CD8-positive, alpha-beta T cell (primary cell): ENCODE measurements at places on chromosomes 16 and 17.

- DNase-seq = no peak
Observed at GRCh38 chr16:29674188-29674587, 4.8 kb upstream of the QPRT start.

- no peak for DNase-seq
Observed at GRCh38 chr17:68248891-68249290, 1.0 kb downstream of the AMZ2 start.

- no peak for DNase-seq
Observed at GRCh38 chr17:17801800-17802481, 34.8 kb downstream of the SREBF1 start.

- DNase-seq = peak; percentile 53
Observed at GRCh38 chr17:78127888-78128550, 536 bp downstream of the TMC6 start.

- DNase-seq = peak; percentile 64
Observed at GRCh38 chr17:47802341-47803022, 19.1 kb downstream of the OSBPL7 start.

DNA sequence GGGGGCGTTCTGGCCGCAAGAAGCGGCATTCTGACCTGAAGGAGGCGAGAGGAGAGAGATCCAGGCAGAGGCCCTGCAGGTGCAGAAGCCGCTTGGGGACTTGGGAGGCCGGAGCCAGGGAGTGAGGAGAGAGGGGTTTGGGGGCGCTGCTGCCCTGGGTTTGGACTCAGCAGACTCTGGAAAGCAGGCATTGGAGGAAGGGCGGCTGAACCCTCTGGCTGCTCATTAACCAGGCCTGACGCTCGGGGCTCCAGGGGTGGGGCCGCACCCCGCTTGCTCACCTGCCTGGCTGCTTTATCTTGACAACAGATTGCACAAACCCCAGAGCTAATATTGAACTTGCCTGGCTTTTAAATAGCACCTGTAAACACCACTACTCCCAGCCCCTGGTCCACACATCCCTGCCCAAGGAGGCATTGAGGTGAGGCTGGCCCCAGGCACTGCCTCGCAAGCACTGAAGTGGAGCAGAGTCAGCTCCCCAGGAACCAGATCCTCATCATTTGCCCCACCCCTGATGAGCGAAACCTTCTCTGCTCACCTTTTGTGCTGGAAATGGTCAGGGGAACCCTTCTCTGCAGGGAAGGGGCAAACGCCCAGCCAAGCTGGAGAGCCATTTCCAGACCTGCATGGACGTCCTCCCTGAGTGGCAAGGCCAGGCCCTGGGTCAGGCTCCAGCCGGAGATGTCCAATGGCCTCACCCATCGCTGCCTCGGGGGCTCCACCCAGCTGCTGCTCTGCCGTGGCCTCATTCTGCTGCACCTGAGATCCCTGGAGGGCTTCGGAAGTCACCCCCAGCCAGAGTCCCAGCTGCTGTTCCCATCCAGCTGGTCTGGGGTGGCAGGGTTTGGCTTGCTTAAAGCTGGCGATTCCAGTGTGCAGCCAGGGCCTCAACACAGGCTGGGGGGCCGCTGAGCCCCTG, 190.2 kb upstream of the GSE1 start:
- DNase-seq = peak; percentile 4

GRCh38 chr16:60073376-60073775, 1339.3 kb upstream of the GOT2 start:
- no peak for DNase-seq

DNA sequence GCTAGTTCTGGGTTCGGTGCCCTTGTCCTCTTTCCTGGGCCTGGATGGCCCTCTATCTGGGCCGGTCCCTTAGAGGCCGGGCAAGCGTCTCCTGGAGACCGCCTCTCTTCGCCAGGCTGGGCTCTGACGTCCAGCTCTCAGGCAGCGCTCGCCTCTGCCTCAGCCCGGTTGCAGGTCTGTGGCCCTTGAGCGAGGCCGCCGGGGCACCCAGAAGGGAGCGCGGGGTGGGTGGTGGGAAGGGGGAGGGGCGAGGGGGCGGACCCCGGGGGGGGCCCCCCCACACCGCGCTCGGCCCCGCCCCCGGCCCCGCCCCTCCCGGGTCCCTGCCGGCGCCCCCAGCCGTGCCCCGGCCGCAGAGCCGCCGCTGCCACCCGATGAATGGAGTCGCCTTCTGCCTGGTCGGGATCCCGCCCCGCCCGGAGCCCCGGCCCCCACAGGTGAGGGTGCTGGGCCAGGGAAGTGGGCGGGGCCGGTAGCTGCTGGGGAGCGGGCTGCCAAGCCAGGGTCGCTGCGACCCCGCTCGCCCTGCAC, at the start of gene ARHGAP23:
TSS of gene ARHGAP23 (plus strand) at position 353 of the 531 bp plus-strand sequence. CDS start at position 375, 22 bp downstream.
- peak; percentile 58 for DNase-seq

DNA sequence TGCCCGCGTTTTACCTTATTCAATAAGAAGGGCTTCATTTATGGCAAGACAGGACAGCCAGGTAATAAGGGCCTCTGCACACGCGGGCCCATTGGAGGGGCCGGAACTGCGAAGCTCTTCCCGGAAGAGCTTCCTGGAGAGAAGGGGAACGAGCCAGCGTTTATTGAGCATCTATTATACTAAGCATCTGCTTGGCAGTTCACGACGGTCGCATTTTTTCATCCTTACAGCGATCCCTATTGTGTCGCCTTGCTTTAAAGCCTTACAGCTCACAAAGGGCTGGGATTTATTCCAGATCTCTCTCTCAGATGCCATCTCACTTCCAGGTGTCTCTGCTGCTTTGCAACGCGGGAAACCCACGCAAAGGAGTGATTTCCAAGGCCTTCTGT, 546 bp downstream of the ZPBP2 start:
- no peak for DNase-seq

DNA sequence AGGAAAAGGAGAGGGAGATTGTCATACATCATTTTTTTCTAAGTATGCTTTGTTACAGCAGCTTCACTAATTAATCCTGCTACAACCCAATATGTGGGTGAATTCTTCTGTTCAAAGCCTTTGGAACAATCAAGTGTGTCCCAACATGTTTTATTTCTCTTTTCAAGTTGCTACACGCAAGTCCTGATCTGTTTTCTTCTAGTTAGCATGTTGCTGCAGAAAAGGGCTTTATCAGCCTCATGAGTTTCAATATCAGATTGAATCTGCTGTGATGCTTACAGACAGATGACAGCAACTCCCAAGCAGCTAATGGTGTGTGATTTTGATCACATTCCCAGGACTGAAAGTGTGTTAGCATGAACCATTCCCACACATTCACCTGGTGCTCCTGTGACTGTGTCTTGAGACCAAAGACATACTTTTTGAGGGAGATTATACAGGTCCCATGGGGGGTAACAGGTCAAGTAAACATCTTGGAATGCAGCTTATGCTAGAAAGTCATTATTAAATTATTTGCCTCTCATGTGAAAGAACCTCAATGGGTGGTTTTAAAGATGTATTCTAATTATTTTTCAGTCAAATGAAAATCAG, 96.9 kb upstream of the KCNJ16 start:
- DNase-seq = no peak

DNA sequence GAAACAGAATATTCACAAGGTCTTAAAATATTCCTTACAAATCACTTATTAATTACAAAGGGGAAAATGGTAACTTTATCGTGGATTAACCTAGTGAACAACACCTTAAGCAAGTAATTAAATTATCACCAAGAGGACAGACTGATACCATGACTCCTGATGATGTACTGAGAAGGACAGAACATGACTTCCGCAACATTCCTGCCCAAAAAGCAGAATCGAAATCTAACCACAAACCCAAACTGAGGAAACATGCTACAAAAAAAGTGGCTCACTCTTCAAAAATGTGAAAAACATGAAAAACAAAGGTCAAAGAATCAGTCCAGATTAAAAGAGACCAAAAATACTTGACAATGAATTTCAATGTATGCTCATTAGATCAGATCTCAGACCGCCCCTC, 151.5 kb downstream of the AATF start:
- DNase-seq = no peak

- no peak for DNase-seq
Observed at GRCh38 chr16:19163215-19163614, 4.8 kb upstream of the SYT17 start.

DNA sequence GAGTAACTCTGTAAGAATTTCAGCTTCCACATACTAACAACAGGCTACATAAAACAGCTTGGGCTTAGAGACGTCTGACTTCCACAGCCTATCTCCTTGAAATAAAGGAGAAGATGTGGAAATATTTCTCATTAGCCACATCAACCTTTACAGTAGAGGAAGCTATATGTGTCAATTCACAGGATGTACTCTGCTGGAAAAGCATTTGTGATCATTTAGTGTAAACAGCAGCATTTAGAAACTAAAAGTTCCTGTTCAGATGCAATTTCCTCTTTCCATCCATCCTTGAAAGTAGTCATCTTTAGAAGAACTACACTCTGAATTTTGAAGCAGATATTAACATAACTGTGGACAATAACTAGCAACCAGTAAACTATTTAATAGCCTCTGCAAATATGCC, 46.2 kb downstream of the XPO6 start:
- DNase-seq = no peak

DNA sequence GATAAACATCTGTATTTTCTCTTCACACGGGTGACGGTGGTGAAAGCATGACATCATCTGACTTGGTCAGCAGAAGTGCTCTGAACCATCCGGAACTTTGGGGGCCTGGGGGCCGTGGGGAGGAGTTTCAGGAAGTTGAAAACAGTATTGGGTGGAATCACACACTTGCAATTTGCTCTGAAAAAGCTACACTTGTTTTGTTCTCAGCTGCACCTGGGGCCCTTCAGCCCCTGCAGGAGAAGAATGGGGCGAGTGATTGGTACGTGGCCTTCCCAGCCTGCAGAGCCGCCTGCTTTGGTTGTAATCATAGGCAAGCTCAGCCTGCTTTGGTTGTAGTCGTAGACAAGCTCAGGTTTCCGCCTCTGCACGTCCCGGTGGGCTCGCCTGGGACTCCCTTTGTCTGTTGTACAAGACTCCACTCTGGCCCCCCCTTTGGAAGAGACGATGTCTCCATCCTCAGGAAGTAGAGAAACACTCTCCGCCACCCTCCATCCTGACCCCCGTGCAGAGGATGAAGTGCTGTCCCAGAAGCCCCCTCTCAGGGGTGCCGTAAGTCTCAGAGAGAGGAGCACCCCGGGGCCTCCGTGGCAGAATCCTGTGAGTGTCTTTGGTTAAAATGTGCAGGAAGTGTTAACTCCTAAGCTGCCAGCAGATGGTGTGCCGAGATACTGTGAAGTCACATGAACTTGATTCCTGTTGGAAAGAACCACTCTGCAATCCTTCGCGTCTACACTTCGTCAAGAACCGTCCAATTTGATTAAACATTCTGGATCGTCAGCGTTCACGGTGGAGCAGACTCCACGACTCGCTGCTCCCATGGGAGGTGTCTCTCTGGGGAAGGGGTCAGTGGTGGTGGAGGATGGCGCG, 5.4 kb downstream of the BANP start:
- peak; percentile 92 for DNase-seq

DNA sequence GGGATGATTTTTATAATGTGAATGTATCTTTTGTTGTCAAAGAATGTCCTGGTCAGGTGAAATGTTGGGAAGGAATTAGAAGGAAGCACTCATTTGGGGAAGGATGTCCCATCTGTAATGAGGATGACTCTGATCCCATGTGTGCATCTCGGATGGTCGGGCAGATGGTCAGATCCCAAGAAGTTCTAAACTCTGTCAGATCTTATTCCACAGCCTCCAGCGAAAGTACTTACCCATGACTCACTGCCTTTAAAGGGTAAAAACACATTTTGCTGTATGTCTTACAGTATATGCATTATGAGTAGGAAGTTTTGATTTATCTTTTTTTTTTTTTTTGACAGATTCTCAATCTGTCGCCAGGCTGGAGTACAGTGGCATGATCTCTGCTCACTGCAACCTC, 548 bp upstream of the KRTAP4-11 start:
- DNase-seq = no peak

DNA sequence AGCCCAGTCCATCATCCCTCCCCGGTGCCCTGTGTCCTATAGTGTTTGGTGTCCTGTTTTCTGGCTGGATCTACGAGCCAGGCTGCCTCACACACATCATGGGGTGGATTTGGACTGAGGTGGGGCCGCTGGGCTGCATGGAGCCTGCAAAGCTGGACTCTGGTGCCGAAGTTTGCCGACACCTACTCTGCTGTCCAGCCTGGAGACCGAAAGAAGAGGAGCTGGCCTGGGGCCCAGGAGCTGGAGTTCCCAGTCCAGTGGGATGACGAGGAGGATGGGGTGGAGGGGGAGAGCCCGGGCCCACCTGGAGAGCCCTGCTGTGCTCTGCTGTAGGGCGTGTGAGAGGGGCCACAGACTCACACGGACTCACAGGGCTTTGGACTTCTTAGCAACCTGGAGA, 40.3 kb upstream of the ENPP7 start:
- DNase-seq = no peak

DNA sequence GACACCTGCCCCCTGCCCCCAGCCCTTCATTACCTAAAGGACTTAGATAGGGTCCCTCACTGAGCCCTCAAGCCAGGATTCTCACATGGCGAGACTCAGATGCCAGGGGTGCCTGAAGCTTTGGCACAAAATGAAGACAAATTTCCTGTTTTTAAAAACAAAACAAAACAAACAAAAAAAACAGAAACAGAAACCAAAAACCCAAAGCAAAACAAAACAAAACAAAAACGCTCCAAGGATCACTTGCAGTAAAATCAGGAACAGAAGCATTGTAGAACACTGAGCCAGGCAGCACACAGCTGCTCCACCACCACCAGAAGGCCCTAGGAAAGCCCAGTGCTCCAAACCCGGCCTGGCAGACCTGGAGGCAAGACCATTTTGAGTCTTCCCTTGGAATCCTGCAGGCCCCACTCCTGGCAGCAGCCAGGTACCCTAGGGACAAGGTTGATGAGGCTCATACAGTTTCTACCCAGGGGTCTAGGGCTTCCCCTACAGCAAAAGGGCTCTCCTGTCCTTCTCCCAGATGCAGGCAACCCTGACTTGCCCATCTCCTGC, 20.8 kb downstream of the MYO18A start:
- no peak for DNase-seq

- peak; percentile 78 for DNase-seq
Observed at GRCh38 chr17:17641621-17642409, 39.4 kb upstream of the RAI1 start.

- no peak for DNase-seq
Observed at GRCh38 chr17:3994221-3994576, 30.0 kb upstream of the ATP2A3 start.

DNA sequence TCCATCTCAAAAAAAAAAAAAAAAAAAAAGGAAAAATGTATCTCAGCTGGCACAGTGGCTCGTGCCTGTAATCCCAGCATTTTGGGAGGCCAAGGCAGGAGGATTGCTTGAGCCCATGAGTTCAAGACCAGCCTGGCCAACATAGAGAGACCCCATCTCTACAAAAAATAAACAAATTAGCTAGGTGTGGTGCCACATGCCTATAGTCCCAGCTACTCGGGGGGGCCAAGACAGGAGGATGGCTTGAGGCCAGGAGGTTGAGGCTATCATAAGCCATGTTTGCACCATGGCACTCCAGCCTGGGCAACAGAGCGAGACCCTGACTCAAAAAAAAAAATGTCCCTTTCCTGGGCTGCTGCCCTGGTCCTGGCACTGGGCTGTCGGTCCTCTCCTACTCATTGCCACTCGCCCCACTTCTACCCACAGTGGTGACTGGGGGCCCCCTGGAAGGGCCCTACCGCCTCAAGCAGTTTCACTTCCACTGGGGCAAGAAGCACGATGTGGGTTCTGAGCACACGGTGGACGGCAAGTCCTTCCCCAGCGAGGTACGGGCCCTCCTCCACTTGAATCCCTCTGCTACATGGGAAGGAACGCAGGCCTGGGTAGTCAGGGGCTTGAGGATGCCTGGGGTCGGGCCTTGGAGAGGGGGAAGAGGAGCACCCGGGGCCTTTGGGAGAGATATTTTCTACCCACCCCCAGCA, 6.1 kb downstream of the CA7 start:
- DNase-seq = no peak

- DNase-seq = no peak
Observed at GRCh38 chr16:2174396-2175131, 19.0 kb downstream of the TRAF7 start.

GRCh38 chr16:89184933-89185794, 13.6 kb downstream of the CDH15 start:
- DNase-seq = no peak
